Activated naive CD8-positive, alpha-beta T cell treated with anti-CD3 and anti-CD28 coated beads for 36 hours (primary cell): ENCODE measurements at places on chromosomes 12 and 14.
A peak's percentile ranks its signal among the peaks of the same experiment; 100 is the strongest.

GRCh38 chr12:115623764-115624334 is 653.6 kb downstream of the MED13L start:
- peaks cover 20% of the 10 kb centered on the region for H3K27me3 ChIP-seq
- no peak for DNase-seq
- no peaks in the 10 kb centered on the region for H3K4me1 ChIP-seq
- no peak overlapping the region for H3K27ac ChIP-seq
- no peaks in the 10 kb centered on the region for H3K36me3 ChIP-seq

GRCh38 chr14:79608446-79608845 is 602.9 kb downstream of the DIO2 start:
- no peaks in the 10 kb centered on the region for H3K27me3 ChIP-seq
- no peaks in the 10 kb centered on the region for H3K4me1 ChIP-seq
- DNase-seq: no peak
- H3K4me3 ChIP-seq: no peak overlapping the region

- no peak overlapping the region for H3K4me3 ChIP-seq
- peaks cover 12% of the 10 kb centered on the region for H3K36me3 ChIP-seq
- DNase-seq: no peak
- no peak overlapping the region for H3K27ac ChIP-seq
- H3K4me1 ChIP-seq: peaks cover 10% of the 10 kb centered on the region
Observed at GRCh38 chr12:94180558-94181296, 32.4 kb downstream of the PLXNC1 start.

- H3K27me3 ChIP-seq: no peaks in the 10 kb centered on the region
- DNase-seq: no peak
- H3K27ac ChIP-seq: no peak overlapping the region
- peaks cover 28% of the 10 kb centered on the region for H3K36me3 ChIP-seq
- peaks cover 49% of the 10 kb centered on the region for H3K4me1 ChIP-seq
- no peak overlapping the region for H3K4me3 ChIP-seq
Observed at GRCh38 chr12:22539055-22539454, 5.3 kb downstream of the C2CD5 start.

DNA sequence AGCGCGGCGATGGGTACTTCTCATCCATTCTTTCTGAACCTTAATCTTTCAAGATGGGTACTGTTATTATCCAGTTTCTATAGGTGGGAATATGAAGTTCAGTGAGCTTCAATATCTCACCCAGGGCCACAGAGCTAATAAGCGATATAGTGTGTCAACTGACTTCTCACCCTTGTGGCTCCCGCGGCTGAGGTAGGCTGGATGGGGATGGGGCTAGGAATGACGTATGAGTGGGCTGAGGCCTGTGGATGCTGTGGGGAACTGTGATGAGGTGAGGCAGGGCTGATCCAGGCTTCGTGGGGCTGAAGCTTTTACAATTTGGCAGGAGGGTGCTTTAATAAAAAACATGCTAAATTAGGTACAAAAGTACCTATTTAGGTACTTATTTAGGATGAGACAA is 32.9 kb upstream of the ATP23 start:
- DNase-seq: no peak
- H3K4me3 ChIP-seq: no peak overlapping the region
- no peaks in the 10 kb centered on the region for H3K36me3 ChIP-seq
- no peak overlapping the region for H3K27ac ChIP-seq

GRCh38 chr14:68349900-68350629 is 442.8 kb downstream of the ZFP36L1 start:
- peaks cover 11% of the 10 kb centered on the region for H3K36me3 ChIP-seq
- no peaks in the 10 kb centered on the region for H3K27me3 ChIP-seq
- no peaks in the 10 kb centered on the region for H3K4me1 ChIP-seq
- no peak for DNase-seq
- no peak overlapping the region for H3K27ac ChIP-seq

- no peaks in the 10 kb centered on the region for H3K36me3 ChIP-seq
- no peak for DNase-seq
- H3K27ac ChIP-seq: no peak overlapping the region
- H3K27me3 ChIP-seq: no peaks in the 10 kb centered on the region
Observed at GRCh38 chr12:98408681-98409080, 106.7 kb upstream of the TMPO start.

GRCh38 chr12:62044450-62045135 is 215.6 kb upstream of the USP15 start:
- H3K4me3 ChIP-seq: no peak overlapping the region
- no peaks in the 10 kb centered on the region for H3K4me1 ChIP-seq
- H3K36me3 ChIP-seq: no peaks in the 10 kb centered on the region

DNA sequence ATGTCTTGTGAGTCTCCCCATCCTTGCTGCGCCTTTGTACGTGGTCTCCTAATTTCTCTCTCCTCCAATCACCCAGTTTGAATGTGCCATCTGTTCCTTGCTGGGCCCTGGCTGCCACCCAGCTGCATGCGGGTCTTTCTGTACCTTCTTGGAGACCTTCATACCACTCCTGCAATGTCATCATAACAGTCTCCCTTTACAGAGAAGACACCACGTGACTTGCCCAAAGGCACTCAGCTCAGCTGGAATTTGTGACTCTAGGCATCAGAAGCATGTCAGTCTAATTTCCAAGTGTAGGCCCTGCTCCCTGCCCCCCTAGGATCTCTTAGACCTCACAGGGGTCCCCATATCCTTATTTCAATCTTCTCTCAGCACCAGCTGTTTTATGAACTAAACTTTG is 284.2 kb downstream of the TTC8 start:
- no peaks in the 10 kb centered on the region for H3K4me1 ChIP-seq
- DNase-seq: no peak

GRCh38 chr14:96053248-96053599 is 14.1 kb downstream of the C14orf132 start:
- no peak overlapping the region for H3K27ac ChIP-seq
- no peak overlapping the region for H3K4me3 ChIP-seq
- H3K4me1 ChIP-seq: no peaks in the 10 kb centered on the region

- DNase-seq: no peak
- H3K36me3 ChIP-seq: peaks cover 2% of the 10 kb centered on the region
- no peaks in the 10 kb centered on the region for H3K27me3 ChIP-seq
- H3K4me3 ChIP-seq: no peak overlapping the region
- H3K4me1 ChIP-seq: peaks cover 18% of the 10 kb centered on the region
- no peak overlapping the region for H3K27ac ChIP-seq
Observed at GRCh38 chr14:49954171-49954631, 61.3 kb downstream of the ARF6 start.

GRCh38 chr14:37972941-37973887 is 234.5 kb upstream of the SSTR1 start:
- peaks cover 4% of the 10 kb centered on the region for H3K27me3 ChIP-seq
- no peak overlapping the region for H3K27ac ChIP-seq
- DNase-seq: no peak
- no peak overlapping the region for H3K4me3 ChIP-seq

DNA sequence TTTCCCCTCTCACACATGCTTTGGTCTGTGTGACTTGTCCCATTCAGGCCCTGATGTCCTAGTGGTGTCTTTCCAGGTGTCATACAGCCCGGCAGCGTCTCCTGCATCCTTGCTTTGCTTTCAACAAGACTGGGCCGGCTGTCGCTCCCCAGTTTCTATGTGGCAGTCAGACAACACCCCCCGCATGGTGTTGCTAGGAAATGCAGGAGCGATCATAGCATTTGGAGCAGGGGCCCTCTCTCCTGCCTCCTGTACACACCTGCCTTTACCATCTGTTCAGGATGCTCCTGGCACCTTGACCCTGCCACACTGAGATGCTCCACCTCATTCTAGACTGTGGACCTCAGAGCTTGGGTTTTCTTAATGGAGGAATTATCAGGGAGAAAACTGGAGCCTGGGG is 29.5 kb downstream of the CACNA1C start:
- no peaks in the 10 kb centered on the region for H3K4me1 ChIP-seq
- H3K36me3 ChIP-seq: no peaks in the 10 kb centered on the region

GRCh38 chr12:108773798-108774788 is 42.8 kb upstream of the CORO1C start:
- no peaks in the 10 kb centered on the region for H3K36me3 ChIP-seq
- DNase-seq: no peak
- H3K4me3 ChIP-seq: no peak overlapping the region
- peaks cover 4% of the 10 kb centered on the region for H3K27me3 ChIP-seq
- H3K4me1 ChIP-seq: no peaks in the 10 kb centered on the region

- no peak overlapping the region for H3K4me3 ChIP-seq
- DNase-seq: no peak
- H3K27ac ChIP-seq: no peak overlapping the region
- no peaks in the 10 kb centered on the region for H3K36me3 ChIP-seq
- H3K4me1 ChIP-seq: no peaks in the 10 kb centered on the region
- peaks cover 7% of the 10 kb centered on the region for H3K27me3 ChIP-seq
Observed at GRCh38 chr12:131197490-131197889, 243.8 kb downstream of the ADGRD1 start.

GRCh38 chr14:56059054-56059453 is 59.2 kb upstream of the PELI2 start:
- no peak overlapping the region for H3K4me3 ChIP-seq
- DNase-seq: no peak
- no peaks in the 10 kb centered on the region for H3K4me1 ChIP-seq
- H3K27me3 ChIP-seq: peaks cover 14% of the 10 kb centered on the region
- no peaks in the 10 kb centered on the region for H3K36me3 ChIP-seq

DNA sequence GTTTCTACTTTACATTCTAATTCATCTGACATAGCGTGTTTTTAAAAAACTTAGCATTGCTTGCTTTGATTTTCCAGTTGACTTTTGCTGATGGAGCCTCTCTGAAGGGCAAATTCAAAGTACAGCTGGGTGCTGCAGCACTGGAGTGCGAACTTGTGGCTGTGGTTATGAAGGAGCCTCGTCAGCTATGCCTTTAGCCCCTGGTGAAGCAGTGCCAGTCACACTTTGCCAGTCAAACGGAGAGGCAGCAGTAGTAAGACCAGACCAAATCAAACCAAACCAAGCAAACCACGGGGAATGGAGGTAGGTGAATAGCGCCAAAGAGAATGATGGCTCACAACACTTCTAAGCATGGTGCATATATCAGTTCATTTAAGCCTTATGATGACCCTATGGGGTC is 15.1 kb upstream of the SLC38A2 start:
- H3K27ac ChIP-seq: peak overlapping the region; percentile 82
- peak overlapping the region; percentile 61 for H3K4me3 ChIP-seq
- no peaks in the 10 kb centered on the region for H3K27me3 ChIP-seq
- peak; percentile 46 for DNase-seq
- peaks cover 11% of the 10 kb centered on the region for H3K36me3 ChIP-seq

DNA sequence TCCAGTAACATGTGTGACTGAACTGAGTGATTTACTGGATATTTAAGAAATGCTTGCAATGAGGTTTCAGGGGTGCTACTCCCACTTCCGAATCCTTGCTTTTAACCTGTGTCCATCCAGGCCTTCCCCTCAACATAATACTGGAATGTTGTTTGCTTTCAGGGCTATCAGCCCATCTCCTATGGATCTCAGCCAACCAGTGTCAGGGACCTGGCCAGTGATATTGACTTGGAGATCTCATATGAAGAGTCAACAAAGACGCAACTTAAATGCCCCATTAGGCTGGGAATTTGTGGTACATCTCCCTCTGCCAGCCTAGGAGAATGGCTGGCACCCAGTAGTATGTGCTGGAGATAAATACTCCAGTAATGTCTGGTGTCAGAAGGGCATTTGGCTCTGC is 889 bp upstream of the IFT43 start:
- H3K4me3 ChIP-seq: no peak overlapping the region
- no peaks in the 10 kb centered on the region for H3K27me3 ChIP-seq
- no peaks in the 10 kb centered on the region for H3K36me3 ChIP-seq
- no peak for DNase-seq
- H3K27ac ChIP-seq: no peak overlapping the region

GRCh38 chr14:65156568-65157366 is 54.5 kb upstream of the MAX start:
- DNase-seq: no peak
- H3K36me3 ChIP-seq: no peaks in the 10 kb centered on the region
- H3K27ac ChIP-seq: no peak overlapping the region
- no peak overlapping the region for H3K4me3 ChIP-seq

GRCh38 chr12:116295327-116296263 is 18.1 kb upstream of the MED13L start:
- H3K27ac ChIP-seq: no peak overlapping the region
- H3K27me3 ChIP-seq: no peaks in the 10 kb centered on the region
- no peaks in the 10 kb centered on the region for H3K36me3 ChIP-seq
- H3K4me3 ChIP-seq: no peak overlapping the region
- no peak for DNase-seq

DNA sequence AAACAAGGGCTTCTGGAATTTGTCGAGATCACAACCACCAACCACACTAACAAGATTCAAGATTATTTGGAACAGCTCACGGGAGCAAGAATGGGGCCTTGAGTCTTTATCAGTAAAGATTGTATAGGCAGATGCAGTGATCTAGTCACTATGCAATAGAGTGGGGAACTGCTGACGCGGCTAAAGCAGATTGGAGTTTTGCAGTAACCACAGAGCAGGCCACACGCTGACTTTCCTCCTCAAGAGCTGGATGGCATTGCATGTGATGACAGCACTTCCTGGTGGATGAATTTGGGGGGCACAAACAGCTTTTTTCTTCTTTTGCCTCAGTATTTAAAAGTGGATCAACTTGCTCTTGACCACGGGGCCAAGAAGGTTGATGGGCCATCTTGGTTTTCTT is 46.0 kb downstream of the KCNK13 start:
- peaks cover 26% of the 10 kb centered on the region for H3K27me3 ChIP-seq
- H3K4me3 ChIP-seq: no peak overlapping the region
- H3K27ac ChIP-seq: no peak overlapping the region
- H3K36me3 ChIP-seq: no peaks in the 10 kb centered on the region
- no peaks in the 10 kb centered on the region for H3K4me1 ChIP-seq

- H3K4me3 ChIP-seq: no peak overlapping the region
- H3K4me1 ChIP-seq: peaks cover 9% of the 10 kb centered on the region
- no peak for DNase-seq
- peaks cover 2% of the 10 kb centered on the region for H3K36me3 ChIP-seq
- no peak overlapping the region for H3K27ac ChIP-seq
Observed at GRCh38 chr12:4434706-4435425, 10.7 kb downstream of the FGF6 start.

DNA sequence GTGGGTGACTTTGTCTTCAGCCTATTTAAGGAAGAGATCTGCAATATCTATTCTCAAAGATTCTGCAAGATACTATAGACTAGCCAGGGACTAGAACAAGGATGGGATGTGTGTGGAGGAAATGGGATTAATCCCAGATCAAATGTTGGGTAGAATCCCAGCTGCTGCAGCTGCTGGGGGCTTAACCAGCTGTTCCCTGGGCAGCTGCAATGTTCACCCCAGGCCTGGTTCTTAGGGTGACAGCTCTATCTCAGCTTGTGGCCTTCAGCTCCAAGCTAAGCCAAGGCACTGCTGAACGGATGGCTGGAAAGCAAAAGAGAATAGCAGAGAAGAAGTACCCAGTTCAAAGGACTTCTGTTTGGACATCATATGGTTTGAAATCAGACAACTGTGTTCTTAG is 10.0 kb upstream of the RHEBL1 start:
- no peak overlapping the region for H3K27ac ChIP-seq
- no peak overlapping the region for H3K4me3 ChIP-seq
- H3K27me3 ChIP-seq: no peaks in the 10 kb centered on the region
- no peaks in the 10 kb centered on the region for H3K36me3 ChIP-seq

GRCh38 chr14:55416866-55417265 is 5.2 kb upstream of the ATG14 start:
- no peak overlapping the region for H3K4me3 ChIP-seq
- H3K27me3 ChIP-seq: peaks cover 4% of the 10 kb centered on the region
- H3K36me3 ChIP-seq: no peaks in the 10 kb centered on the region
- peaks cover 10% of the 10 kb centered on the region for H3K4me1 ChIP-seq
- no peak overlapping the region for H3K27ac ChIP-seq
